Erythroblast (primary cell): ENCODE measurements at places on chromosomes 3 and 15.

GRCh38 chr3:10935846-10936631 is 56.5 kb upstream of the SLC6A1 start:
- no peak for DNase-seq

DNA sequence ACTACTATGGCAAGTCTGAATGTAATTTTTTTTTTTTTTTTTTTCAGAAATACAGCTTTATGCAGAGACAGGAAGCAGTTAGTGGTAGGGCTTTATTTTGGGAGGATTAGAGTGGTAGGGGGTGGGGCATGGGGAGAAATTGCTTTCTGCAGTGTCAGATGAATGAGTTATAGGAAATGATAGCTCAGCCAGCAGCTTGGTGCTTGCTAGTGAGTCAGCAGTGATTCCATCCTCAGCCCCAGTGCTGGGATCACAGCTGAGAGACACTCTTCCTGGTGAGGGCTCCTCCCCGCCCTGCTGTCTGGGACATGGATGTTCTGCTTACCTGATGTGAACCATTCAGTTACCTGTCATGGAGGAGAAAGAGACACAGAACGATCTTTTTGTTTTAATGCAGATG is 39.6 kb downstream of the SEMA6D start:
- no peak for DNase-seq

DNA sequence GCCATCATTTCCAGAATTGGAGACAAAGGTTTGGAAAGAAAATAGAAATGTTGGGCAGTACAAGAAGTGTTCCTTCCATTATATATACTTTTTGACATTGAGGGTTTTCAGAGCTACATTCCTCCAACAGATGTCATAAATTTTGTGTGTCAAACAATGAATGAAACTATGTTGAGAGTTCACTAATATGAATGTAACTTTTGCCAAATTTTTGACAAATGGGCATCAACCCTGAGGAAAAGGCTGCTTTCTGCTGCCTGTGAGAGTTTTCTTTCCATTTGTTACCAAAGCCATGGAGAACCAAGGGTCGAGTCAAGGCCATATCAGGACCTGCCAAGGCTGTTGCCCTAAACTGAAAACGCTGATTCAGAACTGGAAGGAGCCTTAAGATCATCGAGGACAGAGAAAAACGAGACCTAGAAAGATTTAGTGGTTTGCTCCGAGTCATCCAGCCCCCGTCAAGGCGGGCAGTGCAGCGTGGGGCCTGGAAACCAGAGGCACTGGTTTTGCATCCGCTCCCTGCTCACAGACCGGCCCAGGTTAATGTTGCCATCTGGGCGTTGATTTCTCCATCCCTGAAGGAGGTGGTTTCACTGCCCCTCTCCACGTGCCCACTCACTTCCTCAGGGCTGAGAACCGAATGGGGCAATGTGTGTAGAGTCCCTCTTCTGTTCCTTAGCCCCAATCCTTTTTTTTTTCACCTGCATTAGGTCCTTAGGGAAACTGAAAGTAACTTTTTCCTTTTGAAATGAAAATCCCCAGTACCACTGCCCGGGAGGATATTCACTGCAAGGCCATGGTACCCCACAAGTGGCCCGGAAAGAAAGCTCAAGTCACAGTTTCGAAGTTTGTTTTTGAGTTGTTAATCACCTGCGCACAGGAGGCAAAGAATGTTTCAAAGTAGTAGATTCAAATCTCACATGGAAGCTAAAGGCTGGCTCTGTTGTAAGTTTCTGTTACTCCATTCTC is 32.8 kb downstream of the TPM1 start:
- no peak for DNase-seq

GRCh38 chr3:147760941-147761340 is 351.8 kb downstream of the ZIC1 start:
- no peak for DNase-seq

- DNase-seq, result no peak
These were observed 98.2 kb downstream of the ANXA2 start for GRCh38 chr15:60299452-60300047.

GRCh38 chr3:148646126-148646665 is 51.5 kb upstream of the AGTR1 start:
- no peak for DNase-seq

- no peak for DNase-seq
These were observed 78.1 kb downstream of the LRRFIP2 start for GRCh38 chr3:37096288-37096687.

DNA sequence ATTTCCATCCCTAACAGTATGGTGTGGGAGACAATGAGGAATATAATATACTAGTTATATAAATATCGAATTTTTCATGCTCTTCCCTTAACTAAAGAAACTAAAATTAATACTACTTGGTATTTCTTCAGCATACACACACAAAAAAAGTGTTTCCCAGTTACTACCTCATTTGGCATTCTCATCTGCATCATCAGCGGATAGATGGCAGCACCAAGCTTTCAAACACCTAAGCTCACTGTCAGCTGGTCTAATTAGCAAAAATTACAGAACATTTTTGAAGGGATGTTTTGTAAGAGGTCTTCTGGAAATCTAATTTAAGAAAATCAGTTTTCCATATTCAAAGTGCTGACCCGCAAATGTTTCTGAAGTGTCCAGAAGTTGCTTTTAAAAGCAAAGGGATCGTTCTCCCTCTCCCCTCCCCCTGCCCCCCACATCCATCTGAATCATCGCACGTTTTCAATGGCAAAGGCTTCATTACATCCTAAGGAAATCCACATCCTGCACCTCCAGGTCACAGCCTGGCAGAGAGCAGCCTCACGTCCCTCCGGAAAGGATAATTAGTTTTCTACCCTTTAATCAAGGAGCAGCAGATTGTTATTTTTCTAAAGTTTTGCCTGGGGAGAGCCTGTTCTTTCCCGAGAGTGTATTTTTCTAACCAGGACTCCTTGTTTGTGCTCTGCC is 86.1 kb upstream of the SPATA12 start:
- DNase-seq, result no peak

- DNase-seq, result no peak
These were observed 41.2 kb downstream of the ADIPOQ start for GRCh38 chr3:186883686-186884058.

DNA sequence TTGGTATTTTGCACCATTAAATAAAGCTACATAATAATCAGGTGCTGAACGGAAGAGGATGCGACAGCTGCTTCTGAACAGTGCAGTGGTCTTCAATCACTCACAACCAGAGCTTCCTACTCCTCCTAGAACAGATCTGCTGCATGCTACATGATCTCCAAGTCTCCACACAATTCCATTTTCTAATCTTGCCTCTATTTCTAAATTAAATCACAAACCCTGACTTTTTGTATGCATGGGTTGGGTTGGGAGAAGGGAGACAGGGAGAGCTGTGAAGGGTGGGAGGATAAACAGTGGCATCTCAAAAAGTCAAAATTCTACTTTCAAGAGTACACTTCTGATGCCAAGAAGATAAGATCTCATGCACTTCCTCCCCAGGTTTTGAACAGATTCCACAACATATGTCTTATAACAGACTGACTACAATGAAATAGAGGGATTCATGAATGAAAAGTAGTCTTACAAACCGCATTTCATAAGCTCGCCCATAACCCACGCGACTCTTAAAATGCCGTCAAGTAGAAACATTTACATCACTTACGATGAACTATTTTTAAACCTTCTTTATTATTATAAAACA is 57.2 kb downstream of the CHSY1 start:
- no peak for DNase-seq

DNA sequence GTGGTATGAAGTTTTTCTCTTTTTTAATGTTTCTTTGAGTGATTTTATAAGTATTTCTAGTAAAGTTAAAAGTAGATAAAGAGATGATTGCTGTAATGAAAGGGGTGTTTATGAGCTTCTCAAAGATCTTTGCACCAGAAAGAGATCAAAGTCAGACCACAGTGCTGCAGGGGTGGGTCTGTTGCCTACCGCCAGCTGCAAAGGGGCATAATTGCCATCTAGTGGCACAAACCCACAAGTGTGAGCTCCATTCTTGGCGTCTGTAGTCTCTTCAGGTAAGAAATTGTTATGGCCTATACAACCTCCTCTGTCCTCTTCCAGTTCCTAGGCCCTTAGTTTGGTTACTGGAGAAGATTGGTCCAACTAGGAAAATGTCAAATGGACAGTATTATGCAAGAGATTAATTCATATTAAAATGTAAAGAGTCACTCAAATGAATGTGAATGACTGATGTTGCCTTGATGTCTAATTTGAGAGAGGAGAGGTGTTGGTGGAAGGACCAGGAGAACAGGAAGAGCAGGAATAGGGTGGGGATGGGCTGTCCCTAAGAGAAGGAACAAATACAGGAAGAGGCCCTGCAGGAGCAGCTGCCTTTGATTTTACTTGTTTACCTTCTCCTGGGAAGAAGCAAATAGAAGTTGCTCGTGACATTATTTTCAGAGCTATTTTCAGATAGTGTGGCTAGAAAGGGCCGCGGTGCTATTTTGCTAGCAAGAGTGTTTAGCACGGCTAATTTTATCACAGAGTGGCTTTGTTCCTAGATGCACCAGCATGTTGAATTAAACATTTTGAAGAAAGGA is 53.0 kb upstream of the GSK3B start:
- DNase-seq, result peak; percentile 20

- no peak for DNase-seq
These were observed 73.7 kb downstream of the KLF13 start for GRCh38 chr15:31400222-31400927.

- DNase-seq, result no peak
These were observed 54.9 kb downstream of the CCNL1 start for GRCh38 chr3:157104928-157105652.

DNA sequence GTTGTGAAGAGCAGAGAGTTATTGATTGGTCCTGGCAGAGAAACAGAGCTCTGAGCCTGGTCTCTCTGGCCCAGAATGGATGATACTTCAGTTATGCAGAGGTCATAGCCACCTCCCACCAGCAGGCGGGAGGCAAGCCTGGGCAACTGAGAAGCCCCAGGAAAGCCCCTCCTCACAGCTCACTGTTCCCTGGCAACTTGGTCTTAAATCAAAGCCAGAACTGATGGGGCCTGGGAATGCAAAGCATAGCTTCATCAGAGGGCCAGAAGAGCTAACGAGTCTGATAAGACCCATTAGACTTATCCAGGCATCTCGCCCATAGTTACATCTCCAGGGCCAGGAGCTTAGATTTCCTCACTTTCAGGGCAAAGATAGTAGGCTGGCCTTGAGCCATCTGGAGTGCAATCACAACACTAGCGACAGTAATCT is 5.5 kb upstream of the COLQ start:
- DNase-seq, result peak; percentile 20

DNA sequence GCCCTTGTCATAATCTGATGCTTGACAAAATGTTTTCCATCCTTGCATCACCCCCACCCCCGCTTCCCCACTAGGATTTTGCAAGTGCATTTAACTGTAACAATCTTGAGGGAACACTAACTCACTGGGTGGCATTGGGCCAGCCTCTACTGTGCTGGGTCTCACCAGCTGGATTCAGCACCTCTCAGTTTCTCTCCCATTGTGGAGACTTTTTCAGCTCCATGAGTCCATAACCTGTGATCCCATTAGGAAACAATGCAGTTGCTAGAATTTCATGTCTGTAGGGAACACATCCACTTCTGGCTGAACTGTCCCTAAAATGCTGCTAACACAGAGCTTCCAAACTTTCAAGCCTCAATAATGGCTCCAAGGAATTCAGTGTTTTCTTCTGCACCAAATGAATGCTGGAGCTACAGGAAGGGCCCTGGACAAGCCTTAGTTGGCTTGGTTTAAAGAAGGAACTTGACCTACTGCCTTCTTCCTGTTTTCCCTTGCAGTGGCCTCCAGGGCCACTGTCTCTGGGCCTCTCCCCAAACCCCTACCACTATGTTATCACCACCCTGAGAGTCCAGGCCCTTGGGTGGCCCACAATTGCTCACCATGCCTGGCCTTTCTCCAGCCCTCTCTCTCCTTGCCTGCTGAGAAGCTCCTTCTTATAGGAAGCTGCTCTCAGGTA is 15.6 kb downstream of the CYP19A1 start:
- no peak for DNase-seq

DNA sequence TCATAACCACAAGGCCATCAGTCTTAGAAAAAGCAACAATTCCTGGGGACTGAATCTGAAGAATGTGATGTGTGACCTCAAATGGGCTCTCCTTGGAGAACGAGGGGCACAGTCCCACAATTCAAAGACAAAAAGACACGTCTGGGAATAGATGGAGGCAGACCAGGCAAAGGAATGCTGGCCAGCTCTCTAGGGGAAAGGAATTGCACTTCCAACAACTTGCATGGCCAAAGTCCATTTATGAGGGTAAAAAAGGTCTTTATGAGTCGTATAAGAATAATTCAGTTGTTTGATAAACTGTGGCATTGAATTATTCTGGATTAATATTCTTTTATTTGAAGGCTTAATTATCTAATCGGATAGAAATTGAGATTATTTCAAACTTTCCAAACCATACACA is 180.5 kb upstream of the FEZF2 start:
- DNase-seq, result no peak

- no peak for DNase-seq
These were observed 39.1 kb downstream of the PRTG start for GRCh38 chr15:55703873-55704301.

DNA sequence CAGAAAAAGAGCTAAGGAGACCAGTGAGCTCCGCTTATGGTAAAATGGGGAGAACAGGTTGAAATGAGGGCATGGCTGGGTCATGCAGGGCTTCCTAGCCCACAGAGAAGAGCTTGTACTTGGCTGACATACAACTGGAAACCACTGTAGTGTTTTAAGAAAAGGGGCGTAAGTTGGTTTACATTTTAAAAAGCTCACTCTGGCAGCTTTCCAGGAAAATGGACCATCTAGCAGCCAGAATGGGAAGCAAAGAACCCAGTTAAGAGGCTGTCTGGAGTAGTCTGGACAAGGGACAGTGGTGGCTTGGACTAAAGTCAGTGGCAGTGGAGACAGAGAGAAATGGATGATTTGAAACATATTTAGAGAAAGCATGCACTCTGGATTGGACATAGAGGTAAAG is 1.9 kb downstream of the MORC1 start:
- DNase-seq, result no peak

- no peak for DNase-seq
These were observed 25.1 kb downstream of the ATP11B start for GRCh38 chr3:182818296-182818978.

GRCh38 chr3:66115858-66116654 is 77.3 kb upstream of the MAGI1 start:
- no peak for DNase-seq

DNA sequence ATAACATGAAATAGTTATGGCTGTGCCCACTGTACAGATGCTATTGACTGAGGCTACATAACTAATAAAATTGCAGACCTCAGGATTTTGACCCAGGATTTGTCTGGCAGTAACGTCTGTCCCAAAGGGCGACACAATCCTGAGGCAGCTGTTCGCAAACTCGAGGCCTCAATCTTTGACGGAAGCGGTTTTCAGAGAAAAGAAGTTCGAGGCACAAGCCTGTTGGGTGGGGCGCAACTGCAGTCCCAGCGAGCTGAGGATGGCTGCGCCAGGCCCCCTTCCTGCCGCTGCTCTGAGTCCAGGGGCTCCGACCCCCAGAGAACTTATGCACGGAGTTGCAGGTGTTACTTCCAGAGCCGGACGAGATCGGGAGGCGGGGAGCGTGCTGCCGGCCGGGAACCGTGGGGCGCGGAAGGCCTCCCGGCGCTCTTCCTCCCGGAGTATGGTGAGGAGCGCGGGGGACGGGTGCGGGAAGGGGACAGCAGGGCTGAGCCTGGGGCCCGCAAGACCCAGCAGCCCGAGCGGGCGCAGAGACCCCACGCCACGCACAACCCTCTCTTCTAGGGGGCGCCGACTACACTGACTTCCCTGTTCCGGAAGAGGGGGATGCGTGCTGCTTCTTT is at the start of gene PARP15:
TSS of gene PARP15 (plus strand) at position 242 of the 623 bp plus-strand sequence. CDS start at position 260, 18 bp downstream.
- DNase-seq, result peak; percentile 55
